ENCODE measurements at places on chromosomes 3 and 15. TPM values are rescaled to one million over a fixed set of nuclear protein-coding genes. Genes with fewer than 3 reads are reported as not detected.

IL12A gene
- total RNA-seq = 0.77 TPM

ALPK3 gene
- 9.5 TPM for total RNA-seq

FLNB gene
- 54.9 TPM for total RNA-seq

MORC1 gene
- total RNA-seq = not detected

IGSF10 gene
- total RNA-seq = 0.15 TPM

MFAP1 gene
- total RNA-seq = 42.4 TPM

AGBL1 gene
- total RNA-seq = 6.2 TPM

DUOX1 gene
- total RNA-seq = 0.30 TPM

TICRR gene
- total RNA-seq = 19.6 TPM

- DNase-seq = no peak
Measured at GRCh38 chr15:35279811-35280210, 194.7 kb upstream of the NANOGP8 start.

- DNase-seq = peak; percentile 24
Measured at GRCh38 chr3:160617636-160618035, 52.3 kb upstream of the KPNA4 start.

DNA sequence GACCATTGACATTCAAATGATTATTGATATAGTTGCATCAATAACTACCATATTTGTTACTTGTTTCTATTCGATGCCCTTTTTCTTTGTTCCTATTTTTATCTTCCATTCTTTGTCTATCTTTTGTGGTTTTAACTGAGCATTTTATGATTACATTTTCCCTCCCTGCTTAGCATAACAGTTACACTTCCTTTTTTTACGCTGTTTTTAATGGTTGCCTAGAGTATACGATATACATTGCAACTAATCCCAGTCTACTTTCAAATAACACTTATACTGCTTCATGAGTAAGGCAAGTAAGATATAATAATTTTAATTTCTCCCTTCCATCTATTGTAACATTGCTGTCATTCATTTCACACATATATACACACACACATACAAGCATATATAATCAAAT is 26.3 kb downstream of the COL6A6 start:
- no peak for DNase-seq

DNA sequence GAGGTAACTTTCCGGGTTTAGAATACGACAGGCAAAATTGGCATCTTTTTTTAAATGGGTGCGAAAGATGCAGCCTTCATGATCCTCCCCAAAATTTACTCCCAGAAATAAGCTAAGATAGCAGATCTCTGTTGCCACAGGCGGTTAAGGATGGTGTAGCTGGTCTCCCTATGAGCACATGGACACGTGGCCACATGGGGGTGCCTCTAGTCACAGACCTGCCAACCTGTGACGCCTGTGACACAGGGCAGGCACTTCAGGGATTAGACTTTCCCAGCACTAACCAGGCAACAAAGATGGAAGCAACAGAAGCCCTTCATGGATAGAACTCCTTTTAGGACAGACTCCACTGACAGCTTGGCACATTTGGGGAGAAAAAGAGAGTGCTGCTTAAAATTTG is 320.3 kb downstream of the THSD4 start:
- no peak for DNase-seq

DNA sequence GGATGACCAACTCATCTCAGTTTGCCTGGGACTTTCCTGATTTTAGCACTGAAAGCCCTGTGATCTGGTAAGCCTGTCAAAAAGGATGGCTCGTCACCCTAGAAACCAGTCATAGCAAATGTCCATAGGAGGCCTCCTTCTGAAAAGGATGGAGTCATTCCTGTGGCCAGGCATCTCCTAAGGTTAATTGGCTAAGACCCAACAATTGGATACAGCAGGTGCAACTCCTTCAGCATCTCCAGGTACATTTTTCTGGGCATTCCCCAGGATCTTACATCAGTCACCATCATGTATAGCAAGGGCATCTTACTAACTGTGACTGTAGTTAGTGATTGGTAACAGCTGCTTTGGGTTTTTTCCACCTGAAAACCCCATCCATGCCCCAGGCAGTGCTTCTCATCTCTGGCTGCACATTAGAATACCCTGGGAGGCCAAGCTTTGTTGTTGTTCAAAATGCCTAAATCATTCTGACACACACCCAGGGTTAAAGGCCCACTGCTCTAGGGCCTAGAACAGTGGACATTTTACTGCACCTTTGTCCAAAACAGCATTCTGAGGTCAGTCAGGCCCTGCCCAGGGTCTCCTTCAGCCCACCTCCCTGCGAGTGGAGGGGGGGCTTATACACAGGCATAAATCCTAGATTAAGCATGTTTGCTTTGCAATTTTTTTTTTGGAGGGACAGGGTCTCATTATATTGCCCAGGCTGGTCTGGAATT is 28.3 kb upstream of the GALNT15 start:
- DNase-seq = no peak

DNA sequence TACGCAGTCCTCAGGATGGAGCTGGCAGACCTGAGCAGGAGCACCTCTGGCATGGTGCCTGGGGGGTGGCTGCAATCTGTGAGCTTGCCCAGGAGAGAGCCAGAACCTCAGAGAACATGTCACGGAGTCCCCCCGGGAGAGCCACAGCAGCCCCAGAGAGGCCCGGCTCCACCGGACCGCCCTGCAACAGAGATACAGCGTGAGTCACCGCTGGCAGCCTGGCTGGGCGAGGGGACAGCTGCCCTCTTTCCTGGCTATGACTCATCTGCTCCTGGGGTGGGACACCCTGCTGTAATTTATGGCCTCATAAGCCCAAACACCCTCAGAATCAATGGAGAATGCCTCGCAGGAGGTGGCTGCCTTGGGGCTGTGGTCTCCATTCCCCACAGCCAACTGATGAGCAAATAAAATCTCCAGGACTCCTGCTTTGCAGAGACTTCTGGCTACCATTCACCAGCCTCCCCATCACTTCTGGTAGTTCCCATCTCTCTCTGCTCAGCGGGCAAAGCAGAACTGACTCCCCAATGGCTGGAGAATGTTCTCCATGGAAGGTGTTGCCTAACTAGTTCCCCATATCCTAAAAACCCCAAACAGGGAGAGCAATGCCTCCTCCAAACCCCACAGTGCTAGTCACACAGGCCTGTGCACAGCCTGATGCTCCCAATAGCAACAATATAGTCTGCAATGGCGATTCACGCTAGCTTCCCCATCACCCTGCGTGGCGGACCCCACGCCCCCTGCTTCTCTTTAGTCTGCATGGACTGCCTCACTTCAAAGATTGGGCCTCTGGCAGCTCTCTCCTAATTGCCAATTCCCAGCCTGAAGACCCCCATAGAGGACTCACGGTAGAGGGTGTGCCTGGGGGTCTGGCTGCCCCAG is 21.6 kb downstream of the ACSBG1 start:
- no peak for DNase-seq

DNA sequence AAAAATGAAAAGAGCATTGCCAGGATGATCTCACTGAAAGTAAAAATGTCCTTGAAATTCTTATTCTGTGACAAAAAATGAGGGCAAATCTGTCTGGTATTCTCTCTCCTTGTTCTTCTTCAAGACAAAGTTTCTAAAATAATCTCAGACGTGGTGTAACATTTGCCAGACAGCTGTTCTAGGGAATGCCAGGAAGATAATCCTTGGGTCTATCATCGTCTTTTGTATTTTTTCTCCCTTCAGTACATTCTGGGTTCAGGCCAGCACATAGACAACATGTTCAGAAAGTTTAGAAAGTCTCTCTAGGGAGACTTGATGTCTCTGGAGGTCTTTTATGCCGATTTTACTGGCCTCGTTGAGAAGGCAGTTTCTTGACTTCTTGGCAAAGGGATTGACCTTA is 121.2 kb upstream of the HES1 start:
- no peak for DNase-seq

DNA sequence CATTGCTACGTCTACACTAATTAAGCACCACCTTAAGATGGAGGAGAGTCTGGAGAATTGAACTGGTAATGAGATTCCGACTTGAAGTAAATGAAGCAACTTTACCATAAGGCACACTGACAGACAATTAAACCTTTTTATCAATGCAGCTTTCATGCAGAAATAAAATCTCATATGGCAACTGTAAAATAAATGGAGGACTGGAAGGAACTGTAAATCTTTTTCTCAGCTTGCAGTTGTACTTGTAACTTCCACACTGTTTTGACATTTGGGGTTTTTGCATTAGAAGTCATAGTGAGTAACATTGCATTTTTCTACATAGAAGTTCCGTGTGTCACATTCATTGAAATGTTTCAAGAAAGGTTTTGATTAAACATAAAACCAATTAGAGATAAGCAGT is 705.3 kb downstream of the NLGN1 start:
- DNase-seq = no peak

DNA sequence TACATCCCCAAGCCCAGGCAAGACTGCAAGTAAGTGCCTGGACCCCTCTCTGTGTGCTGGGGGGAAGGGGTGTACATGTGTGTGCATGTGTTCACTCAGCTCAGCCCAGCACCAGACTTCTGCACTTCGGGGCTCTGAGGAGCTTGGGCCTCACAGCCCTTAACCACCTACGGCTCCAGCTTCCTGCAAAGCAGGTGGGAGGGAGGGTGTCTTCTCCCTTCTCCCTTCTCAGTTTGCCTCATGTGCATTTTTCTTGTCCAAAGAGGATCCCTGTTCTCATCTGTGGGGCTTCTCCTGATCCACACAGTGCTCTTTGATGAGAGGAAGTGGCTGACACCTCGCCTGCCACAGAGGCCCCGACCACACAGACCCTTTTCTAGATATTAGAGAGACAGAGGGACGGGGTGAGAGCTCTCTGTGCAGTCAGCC is 69.3 kb downstream of the MESD start:
- DNase-seq = no peak

DNA sequence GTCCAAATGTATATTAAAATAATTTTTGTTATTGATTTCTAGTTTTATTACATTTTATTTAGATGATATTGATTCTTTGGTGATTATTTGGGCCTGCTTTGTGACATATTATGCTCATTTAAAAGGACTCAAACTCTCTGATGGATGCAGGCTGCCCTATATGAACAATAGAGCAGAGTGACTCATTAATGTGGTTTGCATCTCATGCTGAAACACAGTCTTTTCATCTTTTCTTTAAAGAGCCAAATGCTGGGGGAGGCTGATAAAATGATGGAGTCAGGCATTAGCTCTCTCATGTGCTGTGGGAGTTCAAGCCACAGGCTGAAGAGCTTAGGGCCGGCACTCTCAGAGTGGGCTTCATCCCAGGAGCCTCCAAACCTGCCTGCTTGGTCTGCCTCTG is 7.2 kb downstream of the PLA1A start:
- no peak for DNase-seq

- no peak for DNase-seq
Measured at GRCh38 chr3:64343689-64344430, 118.6 kb upstream of the PRICKLE2 start.

- DNase-seq = no peak
Measured at GRCh38 chr3:101902041-101902440, 52.7 kb downstream of the NFKBIZ start.

DNA sequence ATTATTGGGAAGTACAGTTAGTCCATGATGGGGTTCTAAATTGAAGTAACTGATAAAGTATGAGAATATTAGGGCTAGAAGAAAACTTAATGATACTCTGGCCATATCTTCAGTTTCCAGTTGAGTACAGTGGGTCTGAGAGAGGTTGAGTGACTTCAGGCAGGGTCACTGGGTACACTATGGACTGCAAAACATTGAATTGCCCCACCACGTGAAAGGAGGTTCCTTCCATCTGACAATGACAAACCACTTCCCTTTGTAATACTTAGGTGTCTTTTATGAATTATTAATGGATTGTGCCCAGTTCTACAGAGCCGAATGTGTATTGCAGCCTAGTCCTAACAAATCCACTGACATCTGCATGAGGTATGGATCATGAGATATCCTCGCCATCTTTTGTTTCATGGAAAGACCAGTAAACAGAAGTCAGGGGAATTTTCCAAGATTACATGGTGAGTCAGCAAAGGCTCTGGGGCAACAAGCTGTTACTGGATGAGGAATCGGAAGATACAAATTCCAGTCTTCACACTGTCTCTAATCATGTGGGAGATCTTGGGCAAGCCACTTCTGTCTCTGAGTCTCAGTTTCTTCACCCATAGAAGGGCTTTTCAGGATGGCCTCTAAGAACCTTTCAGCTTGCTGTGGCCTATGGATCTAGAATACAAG is 66.5 kb upstream of the BCL6 start:
- DNase-seq = no peak

- no peak for DNase-seq
Measured at GRCh38 chr3:66038384-66038725, 363 bp downstream of the MAGI1 start.

- DNase-seq = no peak
Measured at GRCh38 chr3:133570937-133571320, 2.6 kb upstream of the CDV3 start.

- no peak for DNase-seq
Measured at GRCh38 chr3:78820542-78820941, 947.3 kb downstream of the ROBO1 start.

- DNase-seq = no peak
Measured at GRCh38 chr3:158354713-158355112, 216.3 kb upstream of the MLF1 start.

- peak; percentile 58 for DNase-seq
Measured at GRCh38 chr3:24264748-24265158, 229.9 kb downstream of the THRB start.
